ENCODE measurements at places on chromosomes 1 and 21. TPM values are rescaled to one million over a fixed set of nuclear protein-coding genes. Genes with fewer than 3 reads are reported as not detected.

HES5 gene
- total RNA-seq, result not detected

RGS13 gene
- not detected for total RNA-seq

UTP25 gene
- total RNA-seq, result 5.1 TPM

OPTC gene
- total RNA-seq, result not detected

LCE1E gene
- total RNA-seq, result not detected
